MM.1S (cell line): ENCODE measurements at places on chromosomes 3 and 15.

DNA sequence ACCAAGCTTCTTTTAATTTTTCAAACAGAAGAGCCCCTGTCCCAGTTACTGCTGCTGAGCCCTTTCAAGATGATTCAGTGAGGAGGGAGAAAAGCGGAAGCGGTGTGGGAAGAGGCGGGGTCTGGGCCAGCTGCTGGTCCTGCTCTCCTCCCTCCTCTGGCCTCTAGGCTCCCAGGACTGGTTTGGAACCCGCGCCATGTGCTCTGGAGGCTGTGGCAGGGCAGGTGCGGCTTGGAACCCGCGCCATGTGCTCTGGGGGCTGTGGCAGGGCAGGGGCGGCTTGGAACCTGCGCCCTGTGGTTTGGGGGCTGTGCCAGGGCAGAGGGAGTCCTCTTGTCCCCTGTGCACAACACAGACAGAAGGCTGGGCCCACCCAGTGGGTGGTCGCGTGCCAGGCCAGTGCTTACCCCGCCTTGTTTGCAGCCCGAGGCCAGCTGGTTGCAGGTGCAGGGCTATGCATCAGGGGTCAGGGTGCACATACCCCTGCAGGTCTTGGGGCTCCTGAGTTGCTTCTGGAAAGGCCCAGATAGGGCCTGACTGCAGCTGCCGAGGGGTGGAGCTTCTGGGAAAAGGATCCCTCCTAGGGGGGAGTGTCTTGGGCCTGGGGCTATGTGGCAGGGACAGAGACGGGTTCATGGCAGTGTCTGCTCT lies 12.2 kb downstream of the ALG1L2 start:
- peak; percentile 46 for DNase-seq

GRCh38 chr3:155377847-155378246 lies 84.4 kb upstream of the STRIT1 start:
- no peak for DNase-seq

GRCh38 chr3:122076491-122077292 lies 21.5 kb downstream of the CD86 start:
- peak; percentile 46 for DNase-seq

- peak; percentile 94 for DNase-seq
These were observed 72.9 kb downstream of the RPL39L start for GRCh38 chr3:187066228-187066995.

DNA sequence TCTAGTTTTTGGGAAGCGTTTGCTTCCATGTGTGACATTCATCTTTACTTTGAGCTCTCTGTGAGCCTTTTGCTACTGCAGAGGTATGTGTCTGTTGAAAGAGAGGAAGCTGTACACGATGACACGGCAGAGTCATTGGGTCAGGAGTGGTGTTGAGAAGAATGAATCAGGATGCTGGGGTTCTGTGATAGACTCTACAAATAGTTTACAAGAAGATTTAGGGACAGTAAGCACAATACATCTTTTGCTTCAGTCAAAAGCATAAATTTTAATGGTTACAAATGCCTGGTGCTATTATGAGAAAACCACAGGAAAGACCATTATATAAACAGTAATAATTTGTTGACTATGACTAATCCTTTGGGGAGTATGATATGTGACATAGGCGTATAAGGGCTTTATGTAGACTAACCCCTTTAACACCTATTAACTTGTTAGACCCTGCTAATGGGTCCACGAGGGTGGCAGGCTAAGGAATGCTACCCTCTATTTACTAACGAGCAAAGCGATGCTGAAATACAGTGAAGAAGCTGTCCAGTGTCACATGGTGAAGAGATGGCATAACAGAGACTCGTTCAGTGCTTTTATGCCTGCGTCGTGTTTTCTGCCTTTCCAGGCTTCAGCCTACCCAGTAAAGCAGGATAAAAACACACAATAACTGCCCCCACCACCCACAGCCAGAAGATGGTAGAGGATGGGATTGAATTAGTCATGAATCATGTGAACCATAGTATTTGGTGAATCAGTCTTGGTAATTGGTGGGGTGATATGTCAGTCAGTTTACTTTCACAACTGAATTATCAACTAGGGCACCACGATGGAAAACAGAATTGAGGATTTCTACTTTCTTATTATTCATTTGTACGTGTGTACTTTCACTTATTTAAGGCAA lies 118.8 kb downstream of the LPP start:
- DNase-seq, result no peak

- DNase-seq, result peak; percentile 89
These were observed 7.0 kb upstream of the BMF start for GRCh38 chr15:40115670-40116093.
